Panc1 (cell line): ENCODE measurements at places on chromosomes 12 and 14. TPM values are rescaled to one million over a fixed set of nuclear protein-coding genes. Genes with fewer than 3 reads are reported as not detected.

The MUCL1 gene
- not detected for total RNA-seq

GRCh38 chr12:25825446-25825845 is 133.0 kb upstream of the RASSF8 start:
- no peak for DNase-seq

DNA sequence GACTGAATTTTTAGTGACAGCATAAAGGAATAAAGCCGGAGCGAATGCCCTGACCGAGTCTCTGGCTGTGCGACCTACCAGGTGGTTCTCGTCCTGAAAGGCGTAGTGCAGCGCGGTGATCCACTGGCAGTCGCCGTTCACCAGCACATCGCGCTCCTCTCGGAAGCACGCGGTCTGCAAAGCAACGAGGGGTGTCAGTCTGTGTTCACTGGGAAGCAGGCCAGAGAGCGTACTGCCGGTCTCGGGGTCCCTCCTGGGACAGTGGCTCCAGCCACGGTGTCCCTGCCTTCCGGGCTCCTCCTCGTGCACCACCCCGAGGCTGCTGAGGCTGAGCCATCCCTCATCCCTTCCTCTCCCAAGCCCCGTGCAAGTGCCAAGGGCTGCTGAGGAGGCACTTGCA is 53.5 kb downstream of the CDC42BPB start:
- DNase-seq = no peak

DNA sequence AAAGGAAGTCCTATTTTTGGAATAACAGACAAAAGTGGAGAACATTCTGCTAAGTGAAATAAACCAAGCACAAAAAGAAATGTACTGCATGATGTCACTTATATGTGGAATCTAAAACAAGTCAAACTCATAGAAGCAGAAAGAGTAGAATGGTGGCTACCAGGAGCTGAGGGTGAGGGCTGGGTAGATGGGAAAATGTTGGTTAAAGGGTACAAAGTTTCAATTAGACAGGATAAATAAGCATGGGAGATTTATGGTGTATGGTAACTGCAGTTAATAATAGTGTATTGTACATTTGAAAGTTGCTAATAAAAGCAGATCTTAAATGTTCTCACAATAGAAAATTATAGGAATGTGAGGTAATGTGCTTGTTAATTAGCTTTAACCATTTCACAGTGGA is 12.8 kb downstream of the LUM start:
- DNase-seq = no peak

DNA sequence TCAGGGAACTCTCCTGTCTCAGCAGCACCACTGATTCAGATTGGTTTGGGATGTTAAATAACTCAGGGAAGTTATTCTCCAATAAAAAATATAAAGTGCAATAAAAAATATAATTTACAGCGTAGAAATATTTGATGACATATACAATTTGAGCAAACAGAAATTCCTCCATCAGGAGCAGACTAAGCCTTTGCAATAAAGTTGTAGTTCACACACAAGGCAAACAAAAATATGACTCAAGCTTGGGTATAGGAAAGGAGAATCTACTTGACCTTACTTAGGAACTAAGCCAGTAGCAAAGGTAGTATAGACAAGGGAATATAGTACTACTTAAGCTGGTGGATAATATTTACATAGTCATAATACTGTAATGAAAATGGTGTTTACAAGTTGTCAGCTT is 264.1 kb downstream of the KIF21A start:
- DNase-seq = no peak

- no peak for DNase-seq
These were observed 20.0 kb upstream of the CLEC2D start for GRCh38 chr12:9649532-9649940.

DNA sequence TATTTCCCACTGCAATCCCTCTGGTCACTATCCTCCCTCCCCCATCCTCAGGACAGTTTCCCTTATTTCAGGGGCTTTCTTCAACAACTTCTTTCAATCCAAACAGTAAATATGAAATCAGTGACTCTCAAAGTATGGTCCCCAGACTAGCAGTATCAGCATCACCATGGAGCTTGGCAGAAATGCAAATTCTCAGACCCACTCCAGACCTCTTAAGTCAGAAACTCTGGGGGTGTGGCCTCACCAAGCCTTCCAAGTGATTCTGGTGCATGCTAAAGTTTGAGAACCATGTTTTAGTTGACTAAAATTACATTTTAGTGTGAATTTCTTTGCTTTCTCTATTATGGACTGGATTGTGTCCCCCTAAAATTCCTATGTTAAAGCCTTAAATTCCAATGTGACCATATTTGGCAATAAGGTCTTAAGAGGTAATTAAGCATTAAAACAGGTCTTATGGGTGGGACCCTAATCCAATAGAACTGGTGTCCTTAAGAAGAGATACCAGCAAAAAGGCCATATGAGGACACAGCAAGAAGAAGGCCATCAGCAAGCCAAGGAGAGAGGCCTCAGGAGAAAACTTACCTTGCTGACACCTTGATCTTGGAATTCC is 23.2 kb downstream of the ATP2B1 start:
- no peak for DNase-seq

GRCh38 chr12:123163227-123163626 is 12.3 kb upstream of the PITPNM2 start:
- DNase-seq = no peak
